ENCODE measurements at places on chromosomes 3 and 15.

GRCh38 chr15:98387866-98388265, 260.5 kb upstream of the IGF1R start:
- DNase-seq, result no peak

- DNase-seq, result no peak
Observed at GRCh38 chr3:26562021-26562768, 60.4 kb upstream of the LRRC3B start.

- DNase-seq, result no peak
Observed at GRCh38 chr15:59751552-59752413, 62.7 kb upstream of the BNIP2 start.

GRCh38 chr3:147356909-147357900, 49.1 kb downstream of the ZIC4 start:
- DNase-seq, result no peak
